AML-193 (cell line): ENCODE measurements at places on chromosomes 6 and 20.

DNA sequence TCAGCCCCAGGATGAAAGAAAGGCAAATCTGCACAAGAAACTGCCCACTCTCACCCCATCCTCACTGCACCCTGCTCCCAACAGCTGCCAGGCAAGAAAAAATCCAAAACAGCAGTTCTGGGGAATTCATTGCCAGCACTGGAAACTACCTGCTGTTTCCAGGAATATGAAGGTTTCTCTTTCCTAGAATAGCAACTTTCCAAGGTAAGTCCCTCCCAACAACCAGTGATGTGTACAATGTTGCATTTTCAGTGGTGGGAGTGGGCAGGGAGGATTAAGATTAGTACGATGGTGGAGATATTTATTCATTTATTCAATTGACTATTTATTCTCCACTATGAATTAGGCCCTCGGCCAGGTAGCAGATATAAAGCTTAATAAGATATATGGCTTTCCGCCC lies 10.2 kb upstream of the HLA-DOB start:
- no peak for DNase-seq

DNA sequence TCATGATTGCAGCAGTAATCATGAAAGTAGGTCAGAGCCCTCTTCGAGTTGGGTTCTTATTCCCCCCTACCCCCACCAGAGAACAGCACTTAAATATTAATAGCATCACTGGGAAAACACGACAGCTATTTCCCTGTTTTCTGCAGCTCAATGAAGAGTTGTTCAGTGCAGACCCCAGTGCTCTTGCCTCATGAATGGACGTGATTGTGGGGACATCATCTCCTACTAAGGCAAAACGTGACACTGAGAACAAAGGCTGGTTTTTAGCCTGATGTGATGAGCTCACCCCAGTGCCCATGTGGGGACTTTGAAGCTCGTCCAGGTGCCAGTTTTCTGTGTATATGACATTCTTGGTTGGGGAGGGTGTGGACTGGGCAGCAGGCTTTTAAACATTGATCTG lies 105.9 kb downstream of the SLC35F1 start:
- no peak for DNase-seq

- DNase-seq = peak; percentile 50
Measured at GRCh38 chr6:157644043-157644810, 178.8 kb upstream of the SNX9 start.

GRCh38 chr6:28725890-28726348 lies 197.9 kb downstream of the TRIM27 start:
- no peak for DNase-seq

DNA sequence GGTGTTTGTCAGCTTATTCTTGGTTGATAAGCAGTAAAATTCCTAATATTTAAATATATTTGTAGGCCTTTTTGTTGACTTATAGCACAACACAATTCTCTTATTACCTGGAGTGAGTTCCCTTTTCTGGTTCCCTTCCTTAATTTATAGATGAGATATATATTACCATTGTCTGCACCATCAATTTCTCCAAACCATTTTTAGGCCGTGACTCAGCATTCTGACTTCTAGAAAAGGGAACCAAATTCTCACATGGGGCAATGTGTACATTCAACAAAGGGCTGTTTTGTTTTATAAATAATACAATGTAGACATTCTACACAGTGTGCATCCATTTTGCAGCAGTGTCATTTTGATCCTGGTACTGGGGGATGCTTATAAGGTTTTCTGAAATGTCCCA lies 52.8 kb downstream of the NCOA7 start:
- DNase-seq = peak; percentile 89

DNA sequence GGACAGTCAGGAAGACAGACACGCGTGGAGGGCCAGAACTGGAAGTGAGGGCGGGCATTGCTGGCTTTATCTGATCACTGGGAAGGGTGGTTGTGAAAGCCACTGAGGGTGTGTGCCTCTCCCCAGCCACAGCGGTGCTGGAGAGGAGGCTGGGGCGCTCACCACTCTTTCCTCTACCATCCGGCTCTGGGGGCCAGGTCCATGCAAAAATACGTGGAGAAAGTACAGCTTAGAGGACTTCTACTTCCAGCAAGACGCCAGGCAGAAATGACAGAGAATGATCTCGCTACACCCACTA lies 148.8 kb upstream of the RPS6KA2 start:
- no peak for DNase-seq

GRCh38 chr20:24672886-24673677 lies 203.7 kb downstream of the SYNDIG1 start:
- no peak for DNase-seq

DNA sequence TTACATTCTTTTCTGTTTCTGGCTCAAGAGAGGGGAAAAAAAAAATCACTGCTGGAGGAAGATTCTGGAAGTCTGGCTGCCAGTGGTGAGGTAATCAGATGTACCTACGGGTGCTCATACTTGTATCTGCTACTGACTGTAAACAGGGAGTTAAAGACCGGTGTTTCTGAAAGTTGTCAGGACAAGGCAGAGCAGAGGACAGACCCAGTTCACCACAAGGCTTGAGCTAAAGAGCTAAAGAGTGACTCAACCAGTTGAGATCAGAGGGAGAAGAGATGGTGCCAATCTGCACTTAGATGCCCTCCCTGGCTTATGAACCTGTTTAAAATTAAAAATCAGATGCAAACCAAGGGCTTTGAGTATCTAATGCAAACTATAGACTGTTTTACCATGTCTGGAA lies 55.4 kb downstream of the CEP162 start:
- no peak for DNase-seq

- no peak for DNase-seq
Measured at GRCh38 chr6:44800171-44800783, 412.8 kb downstream of the CDC5L start.

DNA sequence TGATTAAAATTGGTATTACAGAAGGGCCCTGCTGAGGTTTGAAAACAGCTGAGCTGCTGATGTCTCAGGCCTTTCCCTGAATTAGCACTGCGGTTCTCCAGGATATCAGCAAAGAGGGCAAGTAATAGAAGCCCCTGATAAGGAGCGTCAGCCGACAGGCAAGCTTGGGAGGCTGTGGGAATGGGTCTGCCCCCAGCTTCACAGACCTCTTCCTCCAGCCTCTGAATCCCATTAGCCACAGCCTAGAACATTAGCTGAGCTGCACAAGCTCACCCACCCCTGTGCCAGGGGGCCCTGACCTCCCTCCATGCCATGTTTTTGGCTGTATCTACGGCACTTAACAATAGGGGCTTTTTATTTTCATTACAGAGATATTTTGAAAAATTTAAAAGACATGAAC lies 59.9 kb downstream of the VAPB start:
- no peak for DNase-seq

- DNase-seq = peak; percentile 70
Measured at GRCh38 chr20:1844325-1845162, 50.7 kb upstream of the SIRPA start.

GRCh38 chr6:5590187-5590586 lies 328.9 kb downstream of the FARS2 start:
- no peak for DNase-seq

DNA sequence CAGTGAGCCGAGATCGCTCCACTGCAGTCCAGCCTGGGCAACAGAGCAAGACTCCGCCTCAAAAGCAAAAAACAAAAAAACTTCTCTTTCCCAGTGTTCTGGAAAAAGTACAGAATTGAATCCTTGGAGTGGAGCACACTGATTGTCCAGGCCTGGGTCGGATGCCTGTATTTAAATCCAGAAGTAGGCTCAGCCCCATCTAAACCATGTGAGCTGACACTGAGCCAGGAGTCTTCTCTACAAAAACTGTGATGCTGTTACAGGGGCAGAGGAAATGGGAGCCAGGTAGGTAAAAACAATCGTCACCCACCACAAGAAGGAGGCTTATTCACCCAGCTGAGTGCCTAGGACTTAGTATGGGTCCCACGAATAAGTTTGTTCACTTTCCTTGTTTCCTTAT lies 43.0 kb upstream of the PTPN1 start:
- DNase-seq = no peak

GRCh38 chr6:45377043-45377553 lies 636 bp downstream of the SUPT3H start:
- DNase-seq = peak; percentile 60

DNA sequence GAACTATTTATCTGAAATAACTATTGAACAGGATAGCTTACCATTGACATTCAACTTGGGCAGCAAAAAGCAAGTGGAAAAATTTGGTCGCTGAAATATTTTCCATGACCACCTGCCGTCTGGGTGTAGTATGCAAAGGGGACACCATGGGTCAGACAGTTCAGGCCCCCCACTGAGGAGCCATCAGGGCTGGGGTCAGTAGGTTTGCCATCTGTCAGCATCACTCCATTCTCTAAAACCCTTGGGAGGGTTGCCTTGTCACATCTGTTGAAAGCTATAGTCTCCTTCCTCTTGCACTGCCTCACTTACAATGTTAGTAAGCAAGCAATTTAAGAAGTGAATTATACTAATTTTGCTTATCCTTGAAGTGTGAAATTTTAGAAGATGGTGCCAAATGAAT lies 44.9 kb downstream of the NRN1 start:
- DNase-seq = no peak

- DNase-seq = no peak
Measured at GRCh38 chr20:29296256-29297230, 1960.9 kb upstream of the DEFB115 start.

- DNase-seq = no peak
Measured at GRCh38 chr20:16296931-16297330, 276.3 kb downstream of the KIF16B start.
